ENCODE measurements at places on chromosomes 1 and 21.

- DNase-seq = no peak
- H3K27me3 ChIP-seq = peaks cover 2% of the 10 kb centered on the region
- H3K36me3 ChIP-seq = peaks cover 42% of the 10 kb centered on the region
- H3K4me3 ChIP-seq = peak overlapping the region; percentile 3
- peaks cover 6% of the 10 kb centered on the region for H3K4me1 ChIP-seq
- H3K27ac ChIP-seq = peak overlapping the region; percentile 44
These were observed 12.3 kb upstream of the MYBPHL start for GRCh38 chr1:109319114-109319513.

DNA sequence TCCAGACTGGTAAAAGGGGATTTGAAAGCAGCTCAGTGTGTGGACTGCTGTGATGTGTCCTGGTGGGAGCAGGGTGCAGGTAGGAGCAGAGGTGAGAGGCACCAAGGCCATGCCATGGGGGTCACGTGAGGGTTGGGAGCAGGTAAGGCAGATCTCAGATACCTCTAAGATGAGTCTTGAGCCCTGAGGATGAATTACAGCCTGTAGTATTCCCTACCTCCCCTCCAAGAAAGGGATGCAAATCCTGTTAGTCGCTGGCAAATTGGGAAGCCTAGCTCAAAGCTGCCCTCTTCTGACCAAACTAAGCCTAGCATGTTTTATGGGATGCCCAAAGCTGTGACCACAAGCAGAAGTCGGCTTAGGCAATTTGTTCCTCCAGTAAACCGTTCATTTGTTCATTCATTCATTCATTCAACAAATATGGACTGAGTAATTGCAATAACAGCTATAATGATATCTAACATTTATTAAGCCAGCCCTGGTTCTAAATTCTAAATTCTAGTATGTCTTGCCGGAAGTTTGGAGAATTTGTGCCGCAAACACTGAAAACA is 3.9 kb upstream of the NUAK2 start:
- H3K27ac ChIP-seq = no peak overlapping the region
- peak; percentile 84 for DNase-seq
- no peaks in the 10 kb centered on the region for H3K27me3 ChIP-seq
- no peak overlapping the region for H3K4me3 ChIP-seq

DNA sequence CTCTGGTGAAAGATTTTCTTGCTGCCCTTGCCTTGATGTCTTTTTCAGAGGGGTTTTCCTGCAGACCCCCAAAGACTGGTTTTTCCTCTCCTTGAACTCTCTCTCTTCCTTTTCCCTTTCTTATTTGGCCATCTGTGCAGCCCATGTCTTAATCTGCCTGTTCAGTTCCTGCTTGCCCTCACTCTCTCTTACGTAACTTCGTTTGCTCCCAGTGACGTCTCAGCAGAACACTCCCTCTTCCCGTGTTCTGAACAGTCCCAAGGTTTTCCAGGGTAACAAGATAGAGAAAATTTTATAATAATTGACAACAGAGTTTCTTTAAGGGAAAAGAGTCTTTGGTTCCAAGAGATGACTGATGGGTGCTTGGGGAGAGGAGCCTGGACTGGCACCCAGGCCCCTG is 109.1 kb upstream of the LMO4 start:
- no peak overlapping the region for H3K27ac ChIP-seq
- H3K4me3 ChIP-seq = no peak overlapping the region
- H3K27me3 ChIP-seq = no peaks in the 10 kb centered on the region
- no peaks in the 10 kb centered on the region for H3K36me3 ChIP-seq

- peak overlapping the region; percentile 11 for H3K4me3 ChIP-seq
- H3K36me3 ChIP-seq = peaks cover 7% of the 10 kb centered on the region
- H3K4me1 ChIP-seq = peaks cover 31% of the 10 kb centered on the region
- peak; percentile 83 for DNase-seq
These were observed 3.5 kb upstream of the PEAR1 start for GRCh38 chr1:156889802-156890580.

DNA sequence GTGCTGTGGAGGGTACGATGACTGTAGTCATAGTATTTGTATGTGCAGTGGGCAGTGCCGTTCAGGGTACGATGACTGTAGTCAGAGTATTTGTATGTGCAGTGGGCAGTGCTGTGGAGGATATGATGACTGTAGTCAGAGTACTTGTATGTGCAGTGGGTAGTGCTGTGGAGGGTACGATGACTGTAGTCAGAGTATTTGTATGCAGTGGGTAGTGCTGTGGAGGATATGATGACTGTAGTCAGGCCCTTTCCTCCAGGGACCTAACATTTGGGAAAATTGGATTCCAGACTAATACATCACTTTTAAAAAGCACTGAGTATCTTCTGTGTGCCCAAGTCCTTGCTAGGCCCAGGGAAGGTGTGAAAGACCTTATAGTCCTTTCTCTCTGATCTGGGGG is 2.9 kb downstream of the ZNF672 start:
- DNase-seq = no peak
- peaks cover 4% of the 10 kb centered on the region for H3K36me3 ChIP-seq
- peaks cover 10% of the 10 kb centered on the region for H3K4me1 ChIP-seq

DNA sequence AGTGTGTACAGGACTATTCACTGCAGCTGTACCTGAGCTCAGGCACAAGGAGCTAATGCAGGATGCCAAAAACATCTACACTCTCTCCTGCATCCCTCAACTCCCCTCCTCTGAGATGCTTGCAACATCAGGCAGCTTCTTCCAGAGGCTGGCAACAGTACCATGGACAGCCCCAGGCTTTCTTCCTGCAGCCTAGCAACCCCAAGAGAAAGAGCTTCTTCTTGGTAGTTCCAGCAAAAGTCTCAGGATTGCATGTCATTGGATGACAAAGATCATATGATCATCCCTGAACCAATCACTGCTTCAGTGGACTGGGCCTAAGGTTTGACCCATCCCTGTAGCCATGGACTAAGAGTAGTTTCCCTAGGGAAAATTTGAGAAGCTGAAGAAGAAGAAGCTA is 46.7 kb downstream of the CAMK2N1 start:
- H3K27ac ChIP-seq = no peak overlapping the region
- no peak for DNase-seq
- H3K27me3 ChIP-seq = no peaks in the 10 kb centered on the region
- no peak overlapping the region for H3K4me3 ChIP-seq
- no peaks in the 10 kb centered on the region for H3K4me1 ChIP-seq

GRCh38 chr1:81409780-81410274 is 390.9 kb upstream of the ADGRL2 start:
- H3K36me3 ChIP-seq = no peaks in the 10 kb centered on the region
- H3K4me1 ChIP-seq = peaks cover 24% of the 10 kb centered on the region

- peaks cover 2% of the 10 kb centered on the region for H3K27me3 ChIP-seq
- no peak for DNase-seq
- peaks cover 28% of the 10 kb centered on the region for H3K4me1 ChIP-seq
- H3K36me3 ChIP-seq = no peaks in the 10 kb centered on the region
These were observed 66.6 kb downstream of the BCAR3 start for GRCh38 chr1:93614986-93615581.

DNA sequence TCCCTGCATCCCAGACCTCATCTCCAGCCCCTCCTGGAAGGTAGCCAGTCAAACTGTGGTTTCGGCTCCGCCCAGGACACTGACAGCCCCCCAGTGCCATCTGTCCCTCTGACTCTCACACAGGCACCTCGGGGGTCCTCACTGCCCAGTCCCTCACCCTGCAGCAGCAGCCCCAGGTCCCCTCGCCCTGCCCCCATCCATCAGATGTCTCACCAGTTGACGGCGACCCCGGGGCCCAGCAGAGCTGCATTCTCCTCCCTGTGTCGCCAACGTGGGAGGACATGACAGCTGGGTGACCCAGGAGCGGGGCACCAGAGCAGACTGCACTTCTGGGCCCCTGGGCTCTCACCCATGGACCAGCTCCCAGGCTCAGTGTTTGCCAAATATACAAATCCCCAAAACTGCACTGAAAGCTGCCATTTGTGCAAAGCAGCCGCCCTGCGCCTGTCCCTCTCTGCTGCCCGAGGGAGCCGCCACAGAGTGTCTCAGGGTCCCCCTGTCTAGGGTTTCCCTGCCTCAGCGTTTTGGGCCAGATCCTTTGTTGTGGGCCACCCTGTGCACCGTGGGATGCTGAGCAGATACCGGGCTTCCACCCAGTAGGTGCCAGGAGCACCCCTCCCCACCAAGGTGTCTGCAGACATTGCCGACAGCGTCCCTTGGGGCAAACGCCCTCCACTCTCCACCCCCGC is 48.2 kb downstream of the PRDM15 start:
- H3K4me1 ChIP-seq = no peaks in the 10 kb centered on the region
- no peak overlapping the region for H3K4me3 ChIP-seq
- peaks cover 5% of the 10 kb centered on the region for H3K36me3 ChIP-seq
- DNase-seq = no peak

- H3K4me1 ChIP-seq = no peaks in the 10 kb centered on the region
- H3K27ac ChIP-seq = no peak overlapping the region
- no peak for DNase-seq
- H3K36me3 ChIP-seq = no peaks in the 10 kb centered on the region
These were observed 46.0 kb upstream of the PLA2G4A start for GRCh38 chr1:186782791-186783190.

DNA sequence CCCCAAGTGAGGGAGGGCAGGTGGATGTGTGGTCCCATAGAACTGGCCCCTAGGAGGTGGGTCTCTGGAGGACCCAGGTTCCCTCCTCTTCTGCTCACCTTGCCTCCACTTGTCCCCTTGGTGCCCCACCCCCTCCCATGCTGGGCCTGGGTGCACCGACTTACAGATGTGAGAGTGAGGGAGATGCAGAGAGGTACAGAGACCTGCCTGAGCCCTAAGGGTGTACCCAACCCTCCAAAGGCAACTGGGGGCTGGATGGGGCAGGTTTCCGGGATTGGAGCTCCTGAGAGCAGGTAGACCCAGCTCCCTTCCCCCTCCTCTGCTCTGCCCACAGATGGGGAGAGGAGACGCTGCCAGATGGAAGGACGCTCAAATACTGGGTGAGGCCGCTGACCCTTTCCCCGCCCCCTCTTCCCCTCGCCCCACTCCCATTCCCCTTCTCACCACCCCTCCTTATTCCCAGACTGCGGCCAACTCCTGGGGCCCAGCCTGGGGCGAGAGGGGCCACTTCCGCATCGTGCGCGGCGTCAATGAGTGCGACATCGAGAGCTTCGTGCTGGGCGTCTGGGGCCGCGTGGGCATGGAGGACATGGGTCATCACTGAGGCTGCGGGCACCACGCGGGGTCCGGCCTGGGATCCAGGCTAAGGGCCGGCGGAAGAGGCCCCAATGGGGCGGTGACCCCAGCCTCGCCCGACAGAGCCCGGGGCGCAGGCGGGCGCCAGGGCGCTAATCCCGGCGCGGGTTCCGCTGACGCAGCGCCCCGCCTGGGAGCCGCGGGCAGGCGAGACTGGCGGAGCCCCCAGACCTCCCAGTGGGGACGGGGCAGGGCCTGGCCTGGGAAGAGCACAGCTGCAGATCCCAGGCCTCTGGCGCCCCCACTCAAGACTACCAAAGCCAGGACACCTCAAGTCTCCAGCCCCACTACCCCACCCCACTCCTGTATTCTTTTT is 10.3 kb downstream of the TINAGL1 start:
- no peak overlapping the region for H3K4me3 ChIP-seq
- peaks cover 3% of the 10 kb centered on the region for H3K36me3 ChIP-seq

DNA sequence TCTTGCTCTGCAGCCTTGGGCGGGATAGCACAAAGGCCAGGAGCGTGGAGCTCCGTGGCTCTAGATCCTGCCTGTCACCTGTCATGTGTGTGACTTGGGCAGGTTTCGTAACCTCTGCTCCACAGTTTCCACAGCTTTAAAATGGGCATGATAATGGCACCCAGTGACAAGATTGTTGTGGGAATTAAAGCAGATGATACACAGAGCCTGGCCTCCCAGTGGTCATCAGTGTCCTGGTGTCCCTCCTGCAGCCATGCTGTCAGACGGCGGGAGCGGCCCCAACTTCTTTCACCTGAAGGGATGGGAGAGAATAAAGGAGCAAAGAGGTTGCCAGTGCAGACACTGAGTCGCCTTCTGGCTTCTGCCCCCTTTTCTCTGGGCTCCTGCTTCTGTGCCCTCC is 61.5 kb downstream of the SLC37A1 start:
- H3K4me3 ChIP-seq = no peak overlapping the region
- H3K27ac ChIP-seq = no peak overlapping the region
- peaks cover 14% of the 10 kb centered on the region for H3K36me3 ChIP-seq
- peaks cover 6% of the 10 kb centered on the region for H3K27me3 ChIP-seq
- no peak for DNase-seq

DNA sequence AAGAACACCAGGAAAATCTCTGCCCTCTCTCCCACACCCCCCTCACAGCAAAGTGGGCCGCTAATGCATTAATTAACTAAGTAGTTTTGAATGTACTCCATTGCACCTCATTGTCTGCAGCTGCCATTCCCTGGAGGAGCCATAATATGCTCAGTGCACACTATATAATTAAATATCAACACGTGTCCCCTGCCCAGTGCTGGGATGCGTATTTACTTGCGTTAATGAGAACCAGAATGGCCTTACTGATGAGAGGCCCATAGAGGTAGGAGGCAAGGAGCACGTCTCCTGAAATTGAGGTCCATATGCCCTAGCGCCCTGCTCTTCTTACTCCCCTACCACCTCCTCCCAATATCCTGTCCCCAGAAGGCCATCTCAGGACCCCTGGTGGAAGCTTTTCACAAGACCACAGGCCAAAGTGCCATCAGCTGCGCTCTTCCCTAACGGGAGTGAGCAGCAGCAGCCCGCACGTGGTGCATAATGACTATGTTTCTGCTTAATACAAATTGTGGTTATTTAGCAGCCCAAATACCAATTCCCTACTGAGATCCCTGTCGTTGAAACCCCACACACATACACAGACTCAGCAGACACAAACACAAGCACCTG is 76.8 kb downstream of the PLXNA2 start:
- H3K36me3 ChIP-seq = no peaks in the 10 kb centered on the region
- DNase-seq = no peak
- no peak overlapping the region for H3K4me3 ChIP-seq
- peaks cover 32% of the 10 kb centered on the region for H3K4me1 ChIP-seq
- peaks cover 9% of the 10 kb centered on the region for H3K27me3 ChIP-seq
